ENCODE measurements at places on chromosomes 3 and 15.

GRCh38 chr3:16130066-16130465 is 44.4 kb upstream of the GALNT15 start:
- no peak for DNase-seq

DNA sequence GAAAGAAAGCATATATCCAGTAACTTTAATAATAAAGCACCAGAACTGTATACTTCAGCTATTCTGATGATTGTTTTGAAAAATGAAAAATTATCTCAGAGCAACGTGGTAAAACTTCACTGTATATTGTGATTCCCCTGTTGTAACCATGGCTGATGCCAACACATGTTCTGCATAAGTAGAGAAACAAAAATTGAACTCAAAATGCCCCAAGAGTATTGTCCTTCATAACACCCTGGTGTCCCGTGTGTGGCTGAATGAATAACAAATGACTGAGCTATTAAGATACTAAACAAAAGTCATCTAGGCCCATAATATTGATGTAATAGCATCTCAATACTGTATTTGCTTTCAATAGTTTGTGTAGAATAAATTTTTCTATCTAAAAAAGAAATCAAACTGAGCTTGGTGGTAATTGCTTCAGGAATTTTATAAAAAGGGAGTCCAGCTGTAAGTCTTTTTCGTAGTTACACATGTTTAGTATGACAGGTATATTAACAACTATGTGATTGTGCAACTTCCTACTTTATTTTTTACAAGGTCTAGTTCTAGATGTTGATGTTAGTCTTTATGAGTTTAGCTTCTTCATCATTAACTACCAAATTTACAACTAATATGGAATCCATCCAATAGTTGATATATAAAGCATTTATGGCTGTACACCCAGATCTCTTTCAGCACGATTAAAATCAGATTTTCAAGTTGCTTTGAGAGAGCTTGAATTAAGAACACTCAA is 623.8 kb upstream of the AGTR1 start:
- no peak for DNase-seq

DNA sequence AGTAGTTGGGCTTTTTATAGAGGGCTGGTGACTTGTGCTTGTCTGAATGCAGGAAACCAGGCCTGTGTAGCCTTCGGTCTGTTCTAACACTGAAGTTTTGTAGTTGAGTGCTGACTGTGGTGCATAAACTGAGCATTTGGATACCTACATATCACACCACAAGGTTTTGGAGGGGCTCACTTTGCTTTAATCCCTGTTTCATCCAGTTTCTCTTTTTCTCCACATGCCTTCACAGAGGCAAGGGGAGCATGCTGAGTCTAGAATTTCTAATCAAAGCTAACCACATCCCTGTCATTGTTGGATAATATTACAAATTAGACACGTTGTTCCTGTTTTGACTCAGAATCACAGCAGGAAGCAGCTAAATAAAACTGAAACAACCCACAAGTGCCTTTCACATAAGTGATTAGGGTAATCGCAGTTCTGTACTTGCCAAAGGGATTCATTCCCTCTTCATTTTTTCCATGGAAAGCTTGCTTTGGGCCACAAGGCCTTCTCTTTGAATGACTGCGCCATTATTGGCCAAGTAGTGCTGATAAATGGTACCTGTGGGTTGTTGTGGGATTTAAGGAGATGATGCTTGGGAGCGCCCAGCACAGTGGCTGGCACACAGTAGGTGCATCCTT is 48.9 kb downstream of the TGFBR2 start:
- no peak for DNase-seq

- DNase-seq, result no peak
These were observed 32.5 kb downstream of the NAALADL2 start for GRCh38 chr3:174891524-174892203.

All from activated B cell treated with CpG ODN at 0.5 μM for 24 hours (primary cell).